Motor neuron (in vitro differentiated cells): ENCODE measurements at places on chromosomes 6 and 20.

GRCh38 chr6:70118670-70119069, 184.2 kb downstream of the COL9A1 start:
- ATAC-seq = no peak

DNA sequence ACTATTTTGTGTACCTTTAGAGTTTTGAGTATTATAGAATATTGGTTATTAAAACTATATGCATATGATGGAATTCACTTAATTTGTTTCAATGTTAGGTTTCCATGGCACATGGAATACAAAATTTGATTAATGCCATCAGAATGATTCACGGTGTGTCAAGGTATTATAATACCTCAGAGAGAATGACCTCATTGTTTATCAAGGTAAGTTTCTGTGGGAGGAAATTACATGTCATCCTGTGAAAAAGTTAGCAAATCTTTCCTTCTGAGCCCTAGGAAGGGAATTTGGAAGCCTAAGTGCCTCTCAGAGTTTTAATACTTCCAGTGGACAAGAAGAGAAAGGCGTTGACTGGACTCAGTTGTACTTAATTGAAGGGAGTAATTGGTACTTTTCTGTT, 40.8 kb downstream of the DNAH8 start:
- no peak for ATAC-seq

- ATAC-seq = no peak
Observed at GRCh38 chr6:154736618-154737259, 3.5 kb downstream of the SCAF8 start.

GRCh38 chr6:49145280-49145679, 317.8 kb downstream of the MMUT start:
- ATAC-seq = no peak

DNA sequence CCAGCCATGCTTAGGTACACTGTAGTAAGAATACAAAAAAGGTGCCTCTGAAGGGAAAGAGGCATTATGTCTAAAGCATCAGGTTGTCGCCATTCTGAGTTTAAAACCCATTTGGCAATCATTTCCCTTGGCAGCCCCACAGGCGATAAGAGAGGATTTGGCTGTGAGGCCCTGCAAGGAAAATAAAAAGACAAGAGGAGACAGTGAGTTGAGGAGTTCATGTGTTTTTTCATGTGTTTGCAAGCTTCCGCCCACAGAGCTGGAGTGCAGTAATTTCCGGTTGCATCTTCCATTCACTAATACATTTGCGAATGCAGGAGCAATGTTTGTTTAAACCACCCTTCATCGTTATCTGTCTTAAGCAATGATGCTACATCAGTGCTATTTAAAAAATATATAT, 138.5 kb upstream of the SOX4 start:
- ATAC-seq = no peak

DNA sequence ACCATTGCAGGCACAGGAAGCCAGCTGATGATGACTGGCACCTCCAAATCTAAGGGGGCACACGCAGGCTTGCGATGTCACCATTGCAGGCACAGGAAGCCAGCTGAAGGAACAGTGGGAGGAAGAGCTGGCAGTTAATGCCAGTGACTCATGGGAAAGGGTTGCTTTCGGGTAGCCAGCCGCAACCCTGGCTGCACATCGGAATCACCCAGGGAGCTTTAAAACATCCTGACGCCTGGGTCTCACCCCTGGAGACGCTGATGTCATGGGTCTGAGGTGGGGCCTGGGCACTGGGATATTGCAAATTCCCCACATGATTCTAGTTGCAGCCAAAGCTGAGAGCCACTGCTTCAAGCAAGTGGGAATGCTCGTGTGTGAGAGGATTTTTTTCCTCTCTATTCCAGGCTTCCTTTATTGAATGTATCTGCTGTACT, 16.1 kb upstream of the CCN6 start:
- peak; percentile 94 for ATAC-seq

DNA sequence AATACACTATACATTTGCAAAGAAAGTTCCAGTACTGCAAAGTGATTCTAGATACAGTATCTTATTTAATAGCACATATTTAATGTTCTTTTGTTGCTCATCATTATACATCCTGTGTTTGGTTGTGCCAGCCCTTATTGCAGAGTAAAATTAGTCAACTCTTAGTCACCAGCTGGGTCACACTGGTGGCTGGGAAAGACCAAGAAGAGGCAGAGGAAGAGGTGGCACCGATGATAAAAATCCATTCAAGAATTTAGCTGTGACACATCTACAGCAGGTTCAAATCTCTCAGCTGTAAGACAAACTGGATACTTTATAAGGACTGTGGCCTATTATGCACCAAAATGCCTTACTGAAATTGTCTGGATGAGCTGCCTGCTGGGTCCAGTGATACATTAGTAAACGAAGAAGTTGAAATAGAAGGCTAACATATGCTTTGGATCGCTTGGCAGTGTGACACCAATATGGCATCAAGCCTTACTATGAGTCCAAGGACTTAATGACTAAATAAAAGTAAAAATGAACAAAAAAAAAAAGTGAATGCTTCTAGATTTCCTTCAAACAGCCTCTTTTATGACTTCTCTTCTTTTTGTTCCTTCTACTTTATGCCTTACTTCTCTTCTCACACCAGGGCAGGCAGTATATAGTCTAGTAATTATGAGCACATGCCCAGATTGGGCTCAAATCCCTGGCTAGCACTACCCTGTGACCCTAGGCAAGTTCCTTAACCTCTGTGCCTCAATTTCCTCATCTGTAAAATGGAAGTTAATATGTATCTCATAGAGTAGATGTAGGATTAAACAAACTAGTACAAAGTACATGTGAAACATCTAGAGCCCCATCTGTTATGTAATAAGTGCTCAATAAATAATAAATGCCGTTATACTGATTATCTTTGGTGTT, 29.4 kb upstream of the RNF8 start:
- ATAC-seq = no peak

DNA sequence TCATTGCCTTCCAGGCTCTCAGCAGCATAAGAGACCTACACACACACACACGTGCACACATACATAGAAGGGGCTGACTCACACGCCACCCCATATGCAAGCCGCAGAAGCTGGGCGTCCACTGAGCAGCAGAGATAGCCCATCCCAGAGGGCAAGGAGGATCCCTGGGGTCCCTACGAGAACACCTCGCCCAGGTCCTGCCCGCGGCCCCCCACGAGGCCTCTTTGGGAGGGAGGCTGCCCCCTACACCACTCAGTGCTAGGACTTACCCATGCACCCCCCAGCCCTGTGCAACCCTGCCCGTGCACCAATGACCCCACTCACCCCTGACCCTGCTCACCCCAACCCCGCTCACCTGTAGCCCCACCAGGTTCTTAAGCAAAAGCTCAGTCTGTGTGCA, 20.6 kb upstream of the NTSR1 start:
- no peak for ATAC-seq

DNA sequence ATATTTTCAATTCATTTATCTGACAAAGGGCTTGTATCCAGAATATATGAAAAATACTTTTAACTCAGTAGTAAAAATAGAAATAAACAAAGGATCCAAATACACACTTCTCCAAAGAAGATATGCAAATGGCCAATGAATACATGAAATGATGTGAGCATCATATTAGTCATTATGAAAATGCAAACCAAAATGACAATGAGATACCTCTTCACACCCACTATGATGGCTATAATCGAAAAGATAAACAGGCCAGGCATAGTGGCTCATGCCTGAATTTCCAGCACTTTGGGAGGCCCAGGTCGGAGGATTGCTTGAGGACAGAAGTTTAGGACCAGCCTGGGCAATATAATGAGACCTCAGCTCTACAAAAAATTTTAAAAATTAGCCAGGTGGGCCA, 33.8 kb upstream of the SMAP1 start:
- no peak for ATAC-seq

DNA sequence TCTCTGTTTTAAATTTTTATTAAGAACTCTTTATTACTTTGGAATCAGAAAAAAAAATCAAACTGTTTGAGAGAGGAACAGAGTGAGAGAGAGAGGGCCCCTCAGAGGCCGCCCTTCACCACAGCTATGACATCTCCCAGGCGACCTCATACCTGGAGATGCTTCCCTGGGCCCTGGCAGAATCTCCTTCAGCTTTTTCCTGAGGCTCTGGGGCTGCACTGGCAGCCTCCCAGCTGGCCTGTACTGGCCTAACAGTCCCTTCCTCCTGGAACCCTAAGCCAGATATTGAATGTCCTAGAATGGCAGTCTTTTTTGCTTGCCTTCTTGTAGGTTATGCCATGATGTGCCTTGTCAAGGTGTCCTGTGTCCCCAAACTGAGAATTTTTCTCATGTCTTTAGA, 13.7 kb downstream of the ABHD12 start:
- ATAC-seq = no peak

DNA sequence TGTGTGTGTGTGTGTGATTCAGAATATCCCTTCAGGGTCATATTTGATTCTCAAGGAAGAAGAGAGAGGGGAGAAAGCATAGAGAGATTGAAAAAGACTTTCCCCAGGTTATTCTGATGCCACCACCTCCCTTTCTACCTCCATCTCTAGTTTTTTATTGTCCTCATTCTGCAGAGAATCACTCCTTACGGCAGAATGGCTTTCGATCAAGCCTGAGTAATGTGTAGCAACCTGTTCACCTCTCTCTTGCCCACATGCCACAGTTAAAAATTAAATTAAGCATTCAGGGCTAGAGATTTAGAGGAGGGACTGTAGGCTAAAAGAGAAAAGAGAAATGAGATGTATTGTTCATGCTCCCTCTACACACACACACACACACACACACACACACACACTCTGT, 18.1 kb downstream of the KLHL32 start:
- ATAC-seq = no peak

DNA sequence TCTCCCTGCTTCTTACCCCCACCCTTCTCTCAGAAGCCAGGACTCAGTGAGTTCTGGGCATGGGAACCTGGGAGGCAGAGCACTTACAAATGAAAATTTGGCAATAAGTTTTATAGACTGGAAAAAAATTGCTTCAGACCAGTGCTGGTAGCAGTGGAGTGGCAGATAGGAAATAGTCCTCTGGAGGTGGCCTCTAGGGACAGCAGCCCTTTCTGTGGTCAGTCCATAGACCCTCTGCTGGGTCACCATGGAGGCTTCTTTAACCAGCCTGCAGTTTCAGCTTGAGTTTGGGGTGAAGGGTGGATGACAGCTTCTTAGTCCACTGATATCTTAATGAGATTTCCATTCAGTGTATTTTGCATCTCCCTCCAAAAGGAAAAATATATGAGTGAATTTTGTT, 179.1 kb downstream of the ARID1B start:
- ATAC-seq = no peak

GRCh38 chr20:5677389-5677788, 72.8 kb upstream of the SHLD1 start:
- no peak for ATAC-seq

- no peak for ATAC-seq
Observed at GRCh38 chr6:141203902-141204575, 928.7 kb upstream of the GJE1 start.

GRCh38 chr20:6756693-6757595, 10.5 kb upstream of the BMP2 start:
- no peak for ATAC-seq

DNA sequence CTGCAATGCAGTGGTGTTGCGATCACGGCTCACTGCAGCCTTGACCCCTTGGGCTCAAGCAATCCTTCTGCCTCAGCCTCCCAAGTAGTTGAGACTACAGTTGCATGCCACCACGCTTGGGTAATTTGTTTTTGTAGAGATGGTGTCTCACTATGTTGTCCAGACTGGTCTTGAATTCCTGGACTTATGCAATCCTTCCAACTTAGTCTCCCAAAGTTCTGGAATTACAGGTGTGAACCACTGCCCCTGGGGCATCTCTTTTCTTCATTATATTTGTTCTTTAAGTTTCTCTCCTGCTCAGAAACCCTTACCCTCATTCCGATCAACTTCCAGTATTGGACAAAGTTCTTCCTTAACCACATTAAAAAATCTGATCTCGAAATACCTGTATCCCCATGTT, 44.7 kb upstream of the DEK start:
- ATAC-seq = no peak

GRCh38 chr6:4134841-4135664, at the start of gene ECI2:
Gene ECI2, minus strand, starts transcription at chr6:4135575. Its CDS starts 15 bp downstream, at chr6:4135560.
- ATAC-seq = peak; percentile 68

DNA sequence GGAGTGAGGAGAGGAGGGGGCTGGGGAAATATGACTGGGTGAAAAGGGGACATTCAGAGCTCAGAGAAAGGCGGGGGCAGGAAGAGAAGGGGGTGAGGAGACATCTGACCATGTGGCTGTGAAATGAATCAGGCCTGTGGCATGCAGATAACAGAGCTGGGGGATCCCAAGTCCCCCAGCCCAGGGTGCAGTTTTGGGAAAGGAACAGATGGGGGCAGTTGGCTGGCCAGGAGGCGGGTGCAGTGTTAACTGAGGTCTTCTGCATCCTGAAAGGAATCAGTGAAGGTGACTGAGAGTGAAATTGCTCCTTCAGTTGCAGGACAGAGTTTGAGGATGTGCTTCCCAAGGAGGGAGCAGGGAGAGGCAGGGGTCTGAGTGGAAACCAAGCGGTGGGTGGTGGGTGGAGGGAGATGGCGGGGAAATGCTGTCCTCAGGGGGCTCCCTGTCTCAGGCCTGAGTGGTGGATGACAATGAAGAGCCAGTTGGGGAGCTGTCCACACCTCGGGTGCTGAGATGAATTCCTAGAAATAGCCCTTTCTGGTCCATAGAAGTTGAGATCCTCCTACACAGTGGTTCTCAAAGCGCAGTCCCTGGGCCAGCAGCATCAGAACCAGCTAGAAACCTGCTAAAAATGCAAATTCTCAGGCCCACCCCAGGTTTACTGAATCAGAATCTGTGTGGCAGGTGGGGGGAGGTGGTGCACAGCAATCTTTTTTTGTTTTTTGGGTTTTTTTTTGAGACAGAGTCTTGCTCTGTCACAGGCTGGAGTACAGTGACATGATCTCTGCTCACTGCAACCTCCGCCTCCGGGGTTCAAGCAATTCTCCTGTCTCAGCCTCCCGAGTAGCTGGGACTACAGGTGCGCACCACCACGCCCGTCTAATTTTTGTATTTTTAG, 26.0 kb upstream of the CCDC167 start:
- no peak for ATAC-seq

GRCh38 chr20:12358006-12358654, 440.4 kb downstream of the BTBD3 start:
- no peak for ATAC-seq

- ATAC-seq = peak; percentile 21
Observed at GRCh38 chr6:144753023-144753705, 468.0 kb downstream of the UTRN start.

- ATAC-seq = peak; percentile 75
Observed at GRCh38 chr6:169253337-169254238, at the start of gene THBS2. Gene THBS2, minus strand, starts transcription at chr6:169253846. Its CDS starts 3,062 bp downstream, at chr6:169250784.

DNA sequence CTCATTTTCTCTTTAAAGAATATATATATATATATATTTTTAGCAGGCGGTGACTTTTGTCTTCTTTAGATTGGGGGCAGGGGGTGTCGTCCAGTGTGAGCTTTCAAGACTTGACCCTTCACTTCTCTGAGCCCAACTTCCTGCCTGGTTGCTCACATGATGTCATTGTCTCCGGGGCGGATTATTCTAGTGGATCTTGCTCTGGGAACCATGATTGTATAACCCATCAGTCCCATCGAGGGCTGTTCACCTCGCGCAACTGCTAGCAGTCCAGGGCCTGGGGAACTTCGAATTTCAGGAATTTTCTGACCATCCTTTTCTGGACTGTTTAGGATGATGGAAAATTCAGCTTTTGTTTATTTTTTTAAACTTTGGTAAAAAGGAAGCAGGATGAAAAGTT, 1.0 kb downstream of the IGF2R start:
- peak; percentile 56 for ATAC-seq
